ENCODE measurements at places on chromosomes 2 and 18.
A peak's percentile ranks its signal among the peaks of the same experiment; 100 is the strongest.

DNA sequence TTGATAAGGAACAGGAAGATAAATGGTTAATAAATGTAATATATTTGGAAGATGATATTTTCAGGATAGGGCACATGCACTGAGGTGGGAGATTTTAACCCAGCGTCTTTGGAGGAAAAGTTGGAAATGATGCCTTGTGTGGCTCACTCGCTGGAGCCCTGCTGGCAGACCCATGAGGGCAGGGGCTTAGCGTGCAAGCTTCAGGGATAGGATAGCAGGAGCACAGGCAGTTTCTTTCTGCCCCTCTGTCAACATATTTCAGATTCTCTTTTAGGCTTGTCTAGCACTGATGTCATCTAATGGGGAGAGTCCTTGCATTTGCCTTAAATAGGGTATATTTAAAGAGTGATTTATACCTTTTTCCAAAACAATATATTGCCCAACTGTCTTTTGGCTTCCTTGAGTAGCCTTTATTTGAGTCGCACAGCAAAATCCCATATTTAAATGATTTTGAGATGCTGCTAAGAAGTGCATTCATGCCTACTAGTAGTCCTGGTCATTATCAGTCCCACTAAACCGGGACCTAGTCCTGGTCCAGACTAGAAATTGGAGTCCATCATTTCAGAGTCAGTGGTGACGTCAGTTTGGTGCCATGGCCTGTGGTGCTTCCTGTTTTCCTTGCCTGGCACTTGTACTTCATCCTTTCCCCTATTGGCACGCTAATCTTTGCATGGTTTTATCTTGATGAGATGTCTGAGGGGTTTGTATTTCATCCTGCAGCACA, 45.8 kb downstream of the SH3RF3 start:
- DNase-seq = no peak
- H3K36me3 ChIP-seq = no peaks in the 10 kb centered on the region
- peaks cover 8% of the 10 kb centered on the region for H3K4me1 ChIP-seq
- no peak overlapping the region for H3K27ac ChIP-seq

GRCh38 chr2:159042115-159042850, 73.8 kb downstream of the TANC1 start:
- peaks cover 5% of the 10 kb centered on the region for H3K4me1 ChIP-seq
- no peaks in the 10 kb centered on the region for H3K27me3 ChIP-seq
- H3K27ac ChIP-seq = no peak overlapping the region

GRCh38 chr2:240528406-240529040, 29.3 kb downstream of the ANKMY1 start:
- H3K4me1 ChIP-seq = no peaks in the 10 kb centered on the region
- H3K27ac ChIP-seq = no peak overlapping the region
- H3K27me3 ChIP-seq = no peaks in the 10 kb centered on the region
- H3K4me3 ChIP-seq = no peak overlapping the region
- DNase-seq = no peak

DNA sequence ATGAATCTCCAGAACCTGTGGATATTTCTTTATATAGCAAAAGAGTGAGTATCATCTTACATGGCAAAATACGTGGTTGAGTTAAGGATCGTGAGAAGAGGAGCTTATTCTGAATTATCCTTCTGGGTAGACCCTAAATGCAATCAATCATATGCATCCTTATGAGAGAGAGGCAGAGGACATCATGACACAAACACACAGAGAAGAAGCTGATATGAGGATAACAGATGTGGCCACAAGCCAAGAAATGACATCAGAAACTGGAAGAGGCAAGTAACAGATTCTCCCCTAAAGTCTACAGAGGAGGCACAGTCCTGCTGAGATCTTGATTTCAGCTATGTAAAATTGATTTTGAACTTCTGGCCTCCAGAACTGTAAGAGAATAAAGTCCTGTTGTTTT, 730.2 kb upstream of the ZNF804A start:
- H3K27me3 ChIP-seq = no peaks in the 10 kb centered on the region
- no peak overlapping the region for H3K27ac ChIP-seq
- no peak overlapping the region for H3K4me3 ChIP-seq
- H3K36me3 ChIP-seq = no peaks in the 10 kb centered on the region
- H3K4me1 ChIP-seq = no peaks in the 10 kb centered on the region

- no peaks in the 10 kb centered on the region for H3K27me3 ChIP-seq
- no peak overlapping the region for H3K4me3 ChIP-seq
- no peak for DNase-seq
- no peaks in the 10 kb centered on the region for H3K4me1 ChIP-seq
- H3K27ac ChIP-seq = no peak overlapping the region
- no peaks in the 10 kb centered on the region for H3K36me3 ChIP-seq
Measured at GRCh38 chr2:101952551-101952950, 39.2 kb upstream of the IL1R2 start.

DNA sequence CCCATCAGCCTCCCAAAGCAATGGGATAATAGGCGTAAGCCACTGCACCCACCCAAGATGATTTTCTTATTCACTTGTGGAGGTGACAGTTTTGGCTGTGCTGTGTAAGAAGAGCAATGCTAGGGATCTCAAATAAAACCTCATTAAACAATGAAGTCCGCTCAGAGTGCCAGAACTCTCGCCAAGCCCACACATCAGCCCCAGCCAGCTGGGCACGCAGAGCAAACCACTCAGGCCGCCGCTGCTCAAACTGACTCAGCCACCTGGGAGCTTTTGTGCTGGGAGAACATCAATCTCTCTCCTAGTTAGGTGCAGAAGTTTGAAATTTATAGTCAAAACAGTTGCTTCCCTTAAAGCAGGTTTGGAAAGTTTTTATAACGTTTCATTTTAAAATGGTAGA, 47.6 kb downstream of the RNF152 start:
- H3K36me3 ChIP-seq = no peaks in the 10 kb centered on the region
- H3K27ac ChIP-seq = no peak overlapping the region
- peaks cover 4% of the 10 kb centered on the region for H3K4me1 ChIP-seq
- H3K4me3 ChIP-seq = no peak overlapping the region

GRCh38 chr2:216830346-216830745, 29.5 kb downstream of the TNP1 start:
- no peaks in the 10 kb centered on the region for H3K27me3 ChIP-seq
- H3K4me3 ChIP-seq = no peak overlapping the region
- no peaks in the 10 kb centered on the region for H3K36me3 ChIP-seq
- H3K4me1 ChIP-seq = no peaks in the 10 kb centered on the region
- no peak for DNase-seq
- H3K27ac ChIP-seq = no peak overlapping the region

GRCh38 chr2:143261986-143262385, 132.8 kb downstream of the ARHGAP15 start:
- H3K4me3 ChIP-seq = no peak overlapping the region
- no peaks in the 10 kb centered on the region for H3K36me3 ChIP-seq
- H3K27ac ChIP-seq = no peak overlapping the region
- DNase-seq = no peak
- H3K4me1 ChIP-seq = peaks cover 7% of the 10 kb centered on the region

DNA sequence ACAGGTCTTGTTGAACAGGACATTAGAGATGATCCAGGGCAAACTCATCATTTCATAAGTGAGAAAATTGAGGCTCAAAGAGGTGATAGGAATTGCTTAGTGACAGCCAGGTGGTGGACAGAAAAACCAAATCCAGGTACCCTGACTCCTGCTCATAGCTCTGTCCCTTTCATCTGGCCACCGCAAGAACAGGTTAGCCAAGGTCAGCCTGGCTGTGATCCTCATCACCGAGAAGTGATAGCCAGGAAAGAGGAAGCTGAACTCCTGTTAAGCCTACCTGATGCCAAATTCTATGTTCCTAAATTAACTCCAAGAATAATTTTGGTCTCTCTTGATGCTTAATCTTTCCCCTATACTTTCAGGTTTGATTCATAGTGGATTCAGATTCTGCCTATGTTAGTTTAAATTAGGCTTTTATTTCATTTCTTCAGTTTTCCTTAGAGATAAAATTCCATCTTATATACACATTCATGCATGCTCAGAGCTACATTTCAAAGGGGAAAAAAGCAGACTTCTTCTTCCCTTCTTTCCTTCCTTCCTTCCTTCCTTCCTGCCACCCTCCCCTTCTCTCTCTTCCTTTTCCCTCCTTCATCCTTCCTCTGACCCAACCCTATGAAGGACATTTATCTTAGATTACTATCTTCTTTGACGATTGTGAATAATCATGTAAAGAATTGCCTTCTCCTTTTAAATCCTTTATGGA, 17.3 kb upstream of the CRIM1 start:
- H3K27ac ChIP-seq = peak overlapping the region; percentile 5
- no peaks in the 10 kb centered on the region for H3K36me3 ChIP-seq
- H3K27me3 ChIP-seq = no peaks in the 10 kb centered on the region
- H3K4me1 ChIP-seq = peaks cover 9% of the 10 kb centered on the region
- no peak overlapping the region for H3K4me3 ChIP-seq
- DNase-seq = peak; percentile 44

DNA sequence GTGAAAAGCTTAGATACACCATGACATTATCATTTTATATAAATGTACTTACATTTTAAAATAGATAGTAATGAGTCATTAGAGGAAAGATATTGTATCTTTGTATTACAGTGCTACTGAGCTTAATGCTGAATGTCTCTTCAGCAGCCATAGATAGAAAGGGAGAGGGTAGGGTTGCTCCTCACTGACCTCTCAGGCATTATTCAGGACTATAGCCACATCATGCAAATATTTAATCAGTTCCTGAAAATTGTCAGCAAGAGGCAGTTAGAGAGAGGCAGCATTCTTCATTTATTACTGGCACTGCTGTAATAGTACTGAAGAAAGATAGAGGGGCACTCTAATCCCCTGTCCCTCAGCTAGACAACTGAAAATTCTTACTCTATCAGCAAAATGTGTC, 242.0 kb upstream of the TANK start:
- H3K27me3 ChIP-seq = peaks cover 21% of the 10 kb centered on the region
- H3K4me3 ChIP-seq = no peak overlapping the region
- peaks cover 10% of the 10 kb centered on the region for H3K4me1 ChIP-seq
- no peaks in the 10 kb centered on the region for H3K36me3 ChIP-seq
- H3K27ac ChIP-seq = no peak overlapping the region
- DNase-seq = no peak

DNA sequence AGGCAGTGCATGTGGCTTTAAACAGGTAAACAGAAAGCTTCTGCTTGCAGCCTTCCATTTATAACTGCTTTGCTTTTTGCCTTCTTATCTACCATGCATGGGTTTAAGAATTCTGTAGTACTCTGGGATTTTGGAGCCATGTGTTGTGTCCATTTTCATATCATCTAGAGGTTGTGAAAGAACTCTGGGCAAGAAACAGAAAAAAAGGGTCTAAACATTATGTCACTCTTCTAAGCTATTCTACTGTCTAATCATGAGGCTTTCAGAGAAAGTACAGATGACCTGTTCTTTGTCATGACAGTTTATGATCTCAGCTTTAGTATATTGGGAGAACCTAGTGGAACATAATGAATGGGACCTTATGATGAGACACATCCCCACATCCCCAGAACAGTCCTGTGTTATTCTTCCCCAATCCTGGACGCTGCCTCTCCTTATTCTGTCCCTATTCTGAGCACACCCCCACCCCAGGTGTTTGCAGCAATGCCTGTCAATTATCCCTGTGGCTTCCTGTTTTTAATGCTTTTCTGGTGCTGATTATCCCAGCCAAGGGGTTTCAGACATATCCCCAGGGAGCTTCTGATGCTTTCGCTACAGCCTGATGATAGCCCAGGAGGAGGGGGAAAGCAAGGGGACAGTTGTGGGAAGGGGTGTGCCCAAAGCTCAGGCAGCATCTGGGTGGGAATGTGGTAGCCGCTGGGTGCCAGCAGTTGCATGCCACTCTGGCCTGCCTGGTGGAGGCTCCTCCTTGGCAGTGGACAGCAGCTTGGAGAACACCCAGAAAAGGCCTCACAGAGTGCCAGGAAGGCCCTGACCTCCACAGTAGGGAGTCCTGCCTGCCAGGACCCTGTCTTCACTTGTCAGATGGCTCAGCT, 169.5 kb upstream of the MAP3K20 start:
- no peaks in the 10 kb centered on the region for H3K36me3 ChIP-seq
- DNase-seq = peak; percentile 11
- no peaks in the 10 kb centered on the region for H3K4me1 ChIP-seq

DNA sequence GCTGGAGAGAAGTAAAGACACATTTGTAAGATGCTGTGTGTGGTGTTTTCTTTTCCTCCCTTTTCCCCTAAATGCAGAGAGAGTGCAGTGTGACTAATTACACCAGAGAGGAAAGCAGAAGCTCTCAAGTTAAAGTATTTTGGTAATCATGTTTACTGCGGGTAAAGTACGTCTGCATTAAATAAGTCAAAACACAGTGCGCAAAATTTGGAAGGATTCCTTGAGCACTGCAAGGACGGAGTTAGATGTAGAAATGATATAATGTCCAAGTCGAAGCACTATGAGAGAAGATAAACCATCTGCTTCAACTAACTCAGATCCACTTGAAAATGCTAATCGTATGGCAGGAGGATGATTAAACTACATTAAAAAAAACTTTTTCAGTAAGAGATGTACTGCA, 766.5 kb downstream of the RNF144A start:
- no peak for DNase-seq
- H3K4me1 ChIP-seq = no peaks in the 10 kb centered on the region
- H3K4me3 ChIP-seq = no peak overlapping the region
- H3K27me3 ChIP-seq = no peaks in the 10 kb centered on the region
- H3K36me3 ChIP-seq = no peaks in the 10 kb centered on the region

DNA sequence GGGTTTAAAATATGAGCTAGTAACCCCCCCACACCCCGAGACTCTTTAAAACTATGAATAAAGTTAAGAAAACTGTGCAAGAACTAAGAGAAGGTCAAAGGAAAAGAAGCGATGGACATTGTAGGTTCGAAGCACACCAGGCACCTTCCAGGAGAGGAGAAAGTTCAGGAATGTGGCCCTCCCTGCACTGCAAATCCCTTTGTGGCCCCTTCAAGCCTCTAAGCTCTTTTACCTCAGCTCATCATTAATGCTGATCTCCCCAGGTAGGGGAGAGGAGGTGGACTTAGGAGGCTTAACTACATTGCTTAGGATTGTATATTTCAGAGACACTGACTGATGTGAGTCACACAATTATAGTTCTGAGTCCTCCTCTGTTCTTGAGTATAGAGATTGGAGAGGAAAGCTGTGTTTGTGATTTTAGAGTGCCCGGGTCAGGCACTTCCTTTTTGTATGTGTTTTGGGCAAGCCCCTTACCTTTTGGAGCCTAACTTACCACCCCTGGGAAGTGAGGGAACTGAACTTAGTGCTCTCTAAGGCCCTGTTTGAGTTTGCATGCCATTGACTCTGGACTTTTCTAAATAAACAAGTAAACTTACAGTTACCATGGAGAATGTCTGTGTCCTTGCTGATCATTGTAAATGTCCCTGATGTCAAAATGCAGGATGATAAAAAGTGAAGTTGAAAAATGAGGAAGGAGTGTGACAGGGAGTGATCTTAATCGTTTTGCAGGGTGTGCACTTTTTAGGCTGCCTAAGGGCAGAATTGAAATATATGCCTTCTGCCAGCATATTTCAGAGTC, 140.8 kb upstream of the ZEB2 start:
- no peak for DNase-seq
- peaks cover 12% of the 10 kb centered on the region for H3K4me1 ChIP-seq
- H3K4me3 ChIP-seq = no peak overlapping the region

GRCh38 chr18:55319459-55320193, 268.4 kb downstream of the TCF4 start:
- no peaks in the 10 kb centered on the region for H3K27me3 ChIP-seq
- no peak overlapping the region for H3K27ac ChIP-seq
- no peak for DNase-seq
- H3K36me3 ChIP-seq = no peaks in the 10 kb centered on the region
- no peak overlapping the region for H3K4me3 ChIP-seq

Data from GM23338 (cell line).